Stimulated activated CD4-positive, alpha-beta T cell treated with anti-CD3 and anti-CD28 coated beads, TNF-alpha, amount 100 ng/mL, for 48 hours (primary cell): ENCODE measurements at places on chromosomes 2 and 18.

GRCh38 chr2:118813111-118813510 is 34.3 kb downstream of the EN1 start:
- no peak for DNase-seq

DNA sequence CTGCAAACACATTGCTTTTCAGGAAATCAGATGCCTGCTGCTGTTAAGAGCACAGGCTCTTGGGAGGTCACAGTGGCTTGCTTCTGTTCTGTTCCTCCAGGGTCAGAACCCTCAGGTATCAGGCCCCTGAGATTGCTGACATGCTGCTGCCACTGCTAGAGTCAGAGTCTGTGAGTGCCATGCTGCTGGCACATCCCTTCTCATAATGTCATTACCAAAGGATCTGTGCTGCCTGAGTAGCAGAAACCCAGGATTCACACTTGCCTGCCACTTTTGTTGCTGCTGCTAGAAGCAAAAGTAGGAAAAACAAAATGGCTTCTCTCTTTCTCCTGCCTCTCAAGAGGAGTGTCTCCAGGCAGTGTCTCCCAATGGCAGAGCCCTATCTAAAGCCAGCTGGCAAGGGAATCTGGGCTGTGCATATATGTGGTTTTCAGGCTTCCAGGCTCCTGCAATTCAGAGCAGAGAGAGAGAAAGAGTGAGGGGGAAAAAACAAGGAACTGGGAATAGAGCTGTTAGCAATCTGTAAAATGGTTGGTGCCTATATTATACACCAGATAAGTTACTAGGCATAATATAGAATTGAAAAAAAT is 180.3 kb downstream of the MYCN start:
- DNase-seq = no peak

DNA sequence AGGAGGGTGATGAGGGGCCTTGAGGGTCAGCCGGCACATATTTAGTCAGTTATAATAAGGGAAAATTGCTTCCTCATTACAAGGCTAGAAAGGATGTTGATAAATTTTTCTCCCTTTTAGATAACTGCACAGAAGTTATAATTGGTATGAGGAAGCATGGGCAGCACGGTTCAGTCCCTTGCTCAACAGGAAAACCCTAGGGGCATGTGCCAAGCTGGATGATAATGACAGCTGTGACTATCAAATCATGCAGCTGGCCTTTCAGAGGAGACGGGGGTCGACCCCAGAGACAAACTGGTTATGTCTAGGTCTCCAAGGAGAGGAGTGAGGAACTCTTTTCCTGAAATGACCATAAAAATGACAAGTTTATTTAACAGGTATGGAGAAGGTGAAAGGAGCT is 448.1 kb upstream of the VRK2 start:
- no peak for DNase-seq

DNA sequence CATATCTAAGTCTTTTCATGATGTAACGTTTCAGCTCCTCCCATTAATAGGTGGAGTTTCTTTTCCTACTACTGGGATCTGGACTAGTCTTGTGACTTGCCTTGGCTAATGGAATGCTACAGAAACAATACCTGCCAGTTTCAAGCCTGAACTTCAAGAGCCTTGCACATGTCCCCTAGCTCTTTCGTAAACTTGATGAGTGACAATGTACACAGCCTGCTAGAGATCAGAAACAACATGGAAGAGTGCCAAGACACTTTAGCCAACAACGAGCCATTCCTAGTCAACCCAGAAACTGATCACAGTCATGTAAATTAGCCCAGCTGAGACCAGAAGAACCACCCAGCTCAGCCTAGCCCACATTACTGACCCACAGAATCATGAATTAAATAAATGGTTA is 24.8 kb upstream of the STK39 start:
- no peak for DNase-seq

- DNase-seq = no peak
These were observed 7.5 kb upstream of the BCL11A start for GRCh38 chr2:60560734-60561644.

DNA sequence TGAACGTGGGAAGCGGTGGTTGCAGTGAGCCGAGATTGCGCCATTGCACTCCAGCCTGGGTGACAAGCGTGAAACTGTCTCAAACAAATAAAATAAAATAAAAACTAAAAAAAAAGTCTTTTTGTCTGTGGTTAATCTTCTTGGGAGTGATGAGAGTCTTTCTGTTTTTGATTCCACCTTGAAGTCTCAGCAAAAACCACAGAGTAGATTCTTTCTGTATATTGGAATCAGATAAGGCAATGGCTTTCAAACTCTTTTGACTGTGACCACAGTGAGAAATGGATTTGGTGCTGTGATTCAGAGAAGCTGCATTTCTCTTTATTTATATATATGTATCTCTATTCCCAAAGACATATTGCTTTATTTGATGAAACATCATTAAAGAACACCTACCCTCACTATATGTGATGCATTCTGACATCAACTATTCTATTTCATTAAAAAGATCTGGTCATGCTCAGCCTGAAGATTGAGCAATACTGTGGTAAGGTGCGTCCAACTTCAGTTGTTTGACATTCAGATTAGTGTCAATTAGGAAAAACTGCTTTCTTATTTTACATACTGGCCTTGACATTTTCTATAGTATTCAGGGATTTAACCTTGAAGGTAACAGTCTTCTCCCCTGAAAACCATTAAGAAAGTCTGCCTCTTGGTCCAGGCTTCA is 15.6 kb downstream of the HRH4 start:
- DNase-seq = no peak

GRCh38 chr2:100214265-100214971 is 72.0 kb upstream of the AFF3 start:
- DNase-seq = no peak

DNA sequence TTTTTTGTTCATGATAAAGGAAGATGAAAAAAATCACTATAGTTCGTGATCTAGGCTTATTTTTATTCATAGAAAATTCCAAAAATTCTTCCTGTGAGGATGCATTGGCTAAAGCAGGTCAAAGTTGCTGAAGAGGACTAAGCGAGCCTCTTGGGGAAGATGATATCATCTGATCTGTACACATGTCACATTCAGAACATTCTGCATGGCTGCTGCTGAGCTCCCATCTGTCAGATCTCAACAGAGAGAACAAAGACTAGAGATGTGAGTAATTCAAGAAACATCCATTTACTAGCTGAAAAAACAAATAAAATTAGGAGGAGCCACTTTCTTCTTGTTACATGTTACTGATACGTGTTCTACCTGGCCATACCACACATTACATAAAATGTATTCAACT is 518.6 kb upstream of the FSIP2 start:
- no peak for DNase-seq

GRCh38 chr2:69097891-69098655 is 85.1 kb downstream of the ANTXR1 start:
- DNase-seq = no peak

DNA sequence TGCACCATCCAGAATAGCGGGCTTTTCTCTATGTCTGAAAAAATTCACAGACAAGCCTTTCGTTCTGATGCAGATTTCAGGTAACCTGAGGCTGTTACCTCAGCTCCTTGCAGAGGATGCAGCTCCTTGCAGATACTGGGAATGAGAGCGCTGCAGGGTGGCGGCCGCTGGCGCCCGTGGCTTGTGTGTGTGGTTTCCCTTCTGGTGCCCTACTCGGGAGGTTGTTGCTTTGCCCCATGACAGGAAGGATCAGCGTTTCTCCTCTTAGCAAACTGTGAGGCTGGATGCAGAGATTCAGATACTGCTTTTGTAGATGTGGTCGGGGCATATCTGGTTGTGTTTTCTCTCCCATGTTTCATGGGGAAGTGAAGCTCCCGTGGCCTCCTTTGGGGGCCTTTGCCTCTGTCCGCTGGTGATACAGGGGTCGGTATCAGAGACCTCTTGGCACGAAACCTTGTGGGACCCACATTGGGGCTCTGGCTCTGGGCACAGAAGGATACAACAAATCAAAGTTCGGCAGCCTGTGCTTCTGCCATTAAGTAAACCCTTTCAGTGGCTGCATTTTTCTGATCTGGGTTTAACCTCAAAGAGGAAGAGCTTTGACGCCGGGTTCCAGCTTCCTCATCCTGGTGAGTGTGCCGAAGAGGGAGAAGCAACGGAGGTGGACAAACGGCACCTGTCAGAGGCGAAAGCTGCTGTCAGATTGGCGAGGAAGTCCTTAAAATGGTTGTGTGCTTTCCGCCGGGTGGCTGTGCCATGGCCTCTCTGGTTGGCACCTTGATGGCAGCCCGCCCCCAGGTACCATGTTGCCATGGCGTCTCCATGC is 127.8 kb downstream of the MBP start:
- no peak for DNase-seq

- DNase-seq = no peak
These were observed 211.8 kb downstream of the SLC8A1 start for GRCh38 chr2:40240070-40240469.

DNA sequence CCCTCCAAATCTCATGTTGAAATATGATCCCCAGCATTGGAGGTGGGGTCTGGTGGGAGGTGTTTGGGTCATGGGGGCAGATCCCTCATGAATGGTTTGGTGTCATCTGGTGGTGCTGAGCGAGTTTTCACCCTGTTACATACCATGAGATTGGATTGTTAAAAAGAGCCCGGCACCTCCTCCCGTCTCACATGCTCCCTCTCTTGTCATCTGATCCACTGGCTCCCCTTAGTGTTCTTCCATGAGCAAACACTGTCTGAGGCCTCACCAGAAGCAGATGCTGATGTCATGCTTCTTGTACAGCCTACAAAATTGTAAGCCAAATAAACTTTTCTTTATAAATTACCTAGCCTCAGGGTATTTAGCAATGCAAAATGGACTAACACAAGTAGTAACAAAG is 405.0 kb upstream of the SLC39A10 start:
- DNase-seq = no peak
